ENCODE measurements at places on chromosomes 7 and 10.

DNA sequence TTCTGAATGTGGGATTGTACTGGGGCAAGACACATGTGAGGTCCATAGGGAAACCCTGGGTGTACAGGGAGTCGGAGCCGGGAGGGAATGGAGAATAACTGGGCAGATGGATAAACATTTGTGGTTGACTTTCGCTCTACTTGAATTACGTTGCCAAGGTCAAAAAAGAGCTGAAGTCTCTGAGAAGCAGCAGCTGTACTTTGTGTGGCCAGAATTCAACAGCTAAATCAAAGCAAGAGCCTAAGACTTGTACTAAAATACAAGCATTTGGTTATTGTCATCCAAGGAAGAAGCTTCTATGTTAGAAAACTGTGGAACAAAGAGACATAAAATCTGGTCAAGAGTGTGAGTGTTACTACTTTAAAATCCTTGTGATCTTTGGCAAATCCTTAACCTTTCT is 457.2 kb downstream of the ARL4A start:
- no peak for DNase-seq

GRCh38 chr10:118904286-118904685 is 125.2 kb upstream of the NANOS1 start:
- DNase-seq, result no peak

- no peak for DNase-seq
Measured at GRCh38 chr7:122914812-122915211, 28.6 kb upstream of the CADPS2 start.

GRCh38 chr10:52337225-52337624 is 23.1 kb downstream of the DKK1 start:
- no peak for DNase-seq

- DNase-seq, result no peak
Measured at GRCh38 chr10:24552346-24553016, 171.2 kb downstream of the ARHGAP21 start.

GRCh38 chr10:103598654-103599115 is 105.2 kb downstream of the NEURL1 start:
- DNase-seq, result no peak

DNA sequence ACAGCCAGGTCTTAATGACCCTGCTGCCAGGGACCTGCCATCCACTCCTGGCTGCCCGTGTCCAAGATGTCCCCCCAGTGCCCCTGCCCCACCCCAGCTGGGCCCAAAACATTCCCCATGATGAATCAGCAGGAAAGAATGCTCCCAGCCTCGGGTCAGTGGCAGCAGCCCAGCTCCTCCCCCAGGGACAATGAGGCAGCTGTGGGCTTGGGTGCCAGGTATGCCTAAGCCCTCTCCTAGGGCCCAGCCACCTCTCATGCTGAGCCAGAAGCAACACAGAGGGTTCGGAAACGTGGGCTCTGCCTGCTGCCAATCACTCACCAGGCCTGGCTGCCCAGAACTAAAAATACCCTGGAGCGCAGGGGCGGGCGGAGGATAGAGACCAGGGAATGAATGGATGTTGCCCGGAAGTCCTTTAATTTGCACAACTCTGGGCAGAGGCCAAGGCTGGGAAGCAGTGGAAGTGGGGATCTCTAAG is 1.5 kb upstream of the LOXL4 start:
- DNase-seq, result no peak

DNA sequence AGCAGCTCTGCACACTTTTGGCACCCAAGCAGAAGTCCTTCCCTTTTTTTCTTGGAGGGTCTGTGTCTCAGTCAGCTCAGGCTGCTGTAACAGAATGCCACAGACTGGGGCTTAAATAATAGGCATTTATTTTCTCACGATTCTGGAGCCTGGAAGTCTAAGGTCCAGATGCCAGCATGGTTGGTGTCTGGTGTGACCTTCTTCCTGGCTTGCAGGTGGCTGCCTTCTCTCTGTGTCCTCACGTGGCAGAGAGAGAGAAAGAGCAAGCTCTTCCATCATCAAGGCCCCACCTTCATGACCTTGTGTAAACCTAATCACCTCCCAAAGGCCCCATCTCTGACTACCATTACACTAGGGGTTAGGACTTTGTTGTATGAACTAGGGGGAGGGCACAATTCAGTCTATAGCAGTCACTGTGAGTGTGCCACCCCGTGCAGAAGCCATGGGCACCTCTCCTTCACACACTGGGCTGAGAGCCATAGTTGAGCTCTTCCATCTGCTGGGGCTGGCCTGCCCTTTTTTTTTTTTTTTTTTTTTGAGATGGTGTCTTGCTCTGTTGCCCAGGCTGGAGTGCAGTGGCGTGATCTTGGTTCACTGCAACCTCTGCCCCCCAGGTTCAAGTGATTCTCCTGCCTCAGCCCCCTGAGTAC is 80.3 kb downstream of the OAT start:
- no peak for DNase-seq

DNA sequence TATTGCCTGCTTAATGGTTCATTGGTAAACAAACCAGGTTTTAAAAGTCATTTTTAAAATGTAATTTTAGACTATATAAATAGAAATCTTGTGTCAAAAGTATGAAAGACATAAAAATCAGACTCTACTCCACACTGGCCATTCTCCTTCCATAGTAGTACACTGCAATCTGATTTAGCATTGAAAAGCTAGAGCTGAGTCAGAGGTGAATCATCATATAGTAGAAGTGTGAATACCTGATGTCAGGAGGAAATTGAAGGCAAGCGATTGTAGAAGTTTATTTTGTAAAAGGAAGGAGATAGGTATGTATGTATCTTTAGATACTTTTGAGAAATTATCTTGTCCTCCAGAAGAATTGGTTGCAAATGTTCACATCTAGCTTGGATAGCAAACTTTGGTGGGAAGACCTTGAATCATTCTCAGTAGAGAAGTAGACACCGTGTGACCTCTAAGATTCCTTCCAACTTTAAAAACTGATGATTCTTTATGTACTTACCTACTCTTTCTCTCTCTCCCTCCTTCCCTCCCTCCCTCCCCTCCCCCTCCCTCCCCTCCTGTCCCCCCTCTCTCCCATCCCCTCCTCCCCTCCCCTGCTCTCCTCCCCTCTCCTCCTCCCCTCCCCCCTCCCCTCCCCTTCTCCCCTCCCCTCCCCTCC is 88.1 kb downstream of the BTAF1 start:
- DNase-seq, result no peak

- no peak for DNase-seq
Measured at GRCh38 chr7:111274857-111275256, 183.9 kb downstream of the LRRN3 start.

GRCh38 chr10:13270877-13271551 is 28.9 kb downstream of the PHYH start:
- DNase-seq, result no peak

GRCh38 chr7:152986376-152986775 is 226.8 kb downstream of the ACTR3B start:
- DNase-seq, result no peak

DNA sequence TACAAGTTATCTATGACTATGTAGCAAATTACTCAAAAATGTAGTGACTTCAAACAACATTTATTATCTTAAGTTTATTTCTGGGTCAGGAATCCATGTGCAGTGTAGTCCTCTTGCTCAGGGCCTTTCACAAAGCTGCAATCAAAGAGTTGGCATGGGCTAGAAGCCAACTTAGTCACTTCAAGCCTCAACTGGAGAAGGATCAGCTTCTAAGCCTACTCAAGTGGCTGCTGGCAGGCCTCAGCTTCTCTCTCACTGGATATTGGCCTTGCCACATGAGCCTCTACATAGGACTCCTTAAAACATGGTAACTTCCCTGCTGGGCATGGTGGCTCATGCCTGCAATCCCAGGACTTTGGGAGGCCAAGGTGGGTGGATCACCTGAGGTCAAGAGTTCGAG is 5.0 kb upstream of the NFE2L3 start:
- no peak for DNase-seq

GRCh38 chr10:121845044-121845784 is 82.6 kb downstream of the ATE1 start:
- DNase-seq, result no peak

DNA sequence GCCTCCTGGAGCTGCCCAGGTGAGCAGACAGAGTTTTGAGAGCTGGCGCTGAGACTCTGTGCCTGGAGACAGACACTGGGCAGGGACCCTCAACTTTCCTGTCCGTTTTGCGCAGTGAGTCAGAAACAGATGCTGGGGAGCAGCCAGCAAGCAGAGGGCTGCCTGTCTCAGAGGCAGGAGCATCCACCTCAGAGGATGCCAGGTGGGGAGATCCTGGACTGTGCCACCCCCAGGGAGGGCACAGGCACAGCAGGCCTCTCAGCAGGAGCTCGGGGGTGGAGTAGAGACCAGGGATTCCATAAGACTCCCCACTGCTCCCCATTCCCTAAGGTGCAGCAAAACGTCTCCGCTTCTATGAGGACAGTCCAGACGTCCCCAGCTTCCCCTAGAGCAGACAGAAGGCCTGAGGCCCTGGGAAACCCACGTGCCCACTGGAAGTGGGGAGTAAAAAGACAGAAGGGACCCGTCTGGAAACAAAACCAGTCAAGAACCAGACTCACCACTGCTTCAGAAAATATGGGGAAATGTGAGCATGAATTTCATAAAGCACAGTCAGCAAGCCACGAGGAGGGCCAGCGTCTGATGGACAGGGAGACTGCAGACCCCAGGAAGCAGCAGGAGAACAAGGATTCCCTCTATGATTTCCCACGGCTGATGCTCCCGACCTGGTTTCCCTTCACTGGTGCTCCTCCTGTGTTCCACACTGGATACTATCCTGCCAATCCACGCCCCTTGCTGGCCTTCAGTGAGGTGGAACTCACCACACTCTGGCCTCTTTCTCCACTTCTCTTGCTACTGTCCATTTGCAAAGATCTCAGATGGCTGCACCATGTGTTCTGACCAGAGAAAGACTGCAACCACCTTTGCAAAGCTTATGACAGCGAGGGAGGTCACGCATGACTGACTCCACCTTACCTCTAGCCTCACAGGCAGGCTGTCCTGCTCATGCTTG is 151.3 kb upstream of the FAM20C start:
- no peak for DNase-seq

- DNase-seq, result no peak
Measured at GRCh38 chr10:69837261-69837660, 35.6 kb downstream of the COL13A1 start.

DNA sequence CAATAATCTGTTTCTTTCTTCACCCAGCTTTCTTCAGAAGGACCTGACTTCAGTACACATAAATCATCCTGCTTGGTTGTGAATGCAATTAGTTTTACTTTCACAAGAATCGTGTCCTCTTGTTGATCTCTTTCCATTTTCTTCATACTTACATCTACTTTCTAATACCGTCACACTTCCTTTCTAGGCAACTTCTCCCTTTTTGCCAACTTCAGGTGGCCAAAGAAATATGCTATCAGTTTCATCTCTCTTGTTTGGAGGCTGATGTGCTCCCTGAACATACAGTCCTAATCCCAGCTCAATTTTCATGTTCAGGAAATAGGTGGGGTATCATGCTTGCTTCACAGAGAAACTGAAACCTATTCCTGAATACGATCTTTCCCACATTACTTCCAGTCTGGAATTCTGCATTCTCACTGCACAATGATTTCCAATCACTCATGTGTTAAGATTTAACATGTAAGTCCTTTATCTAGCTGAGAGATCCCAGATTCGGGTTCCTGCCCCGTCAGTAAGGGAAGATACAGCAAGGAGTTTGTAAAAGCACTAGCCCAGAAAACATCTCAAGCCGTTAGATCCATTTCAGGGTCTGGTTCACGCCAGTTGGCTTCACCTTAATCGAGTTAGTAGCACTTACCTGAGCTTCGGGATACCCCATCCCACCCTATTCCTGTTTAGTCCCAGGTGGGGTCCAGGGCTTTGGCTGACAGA is 994 bp downstream of the SLC25A28 start:
- DNase-seq, result no peak

DNA sequence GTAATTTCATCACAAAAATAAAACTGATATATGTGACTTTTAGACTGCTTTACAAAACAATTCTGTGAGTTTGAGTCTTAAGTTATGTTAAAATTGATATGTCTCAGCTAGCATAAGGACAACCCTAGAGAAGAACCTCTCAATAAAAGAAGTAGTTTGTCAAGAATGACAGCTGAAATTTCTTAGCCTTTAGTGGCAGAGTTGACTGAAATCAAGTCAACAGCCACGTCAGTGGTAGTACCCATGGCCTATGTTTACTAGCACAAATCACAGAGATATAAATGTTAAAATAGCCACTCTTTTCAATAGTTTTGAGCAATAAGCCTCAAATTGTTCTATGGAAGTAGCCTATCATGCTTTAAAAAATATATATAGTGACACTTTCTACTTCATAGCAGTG is 138.9 kb upstream of the FERD3L start:
- DNase-seq, result no peak

DNA sequence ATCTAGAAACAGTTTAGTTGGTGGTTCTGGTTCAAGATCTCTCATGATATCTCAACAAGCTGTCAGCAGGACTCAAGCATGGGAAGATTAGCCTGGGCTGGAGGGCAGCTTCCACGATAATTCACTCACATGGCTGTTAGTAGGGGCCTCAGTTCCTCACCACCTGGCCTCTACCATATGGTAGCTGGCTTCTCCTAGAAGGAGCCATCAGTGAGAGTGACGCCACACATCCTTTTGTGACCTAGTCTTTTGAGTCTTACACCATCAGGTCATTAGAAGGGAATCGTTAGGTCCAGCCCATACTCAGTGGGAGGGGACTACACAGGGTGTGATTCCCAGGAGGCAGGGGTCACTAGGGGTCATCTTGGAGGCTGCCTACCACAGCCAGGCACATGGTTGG is 239.3 kb upstream of the PLPP4 start:
- no peak for DNase-seq

DNA sequence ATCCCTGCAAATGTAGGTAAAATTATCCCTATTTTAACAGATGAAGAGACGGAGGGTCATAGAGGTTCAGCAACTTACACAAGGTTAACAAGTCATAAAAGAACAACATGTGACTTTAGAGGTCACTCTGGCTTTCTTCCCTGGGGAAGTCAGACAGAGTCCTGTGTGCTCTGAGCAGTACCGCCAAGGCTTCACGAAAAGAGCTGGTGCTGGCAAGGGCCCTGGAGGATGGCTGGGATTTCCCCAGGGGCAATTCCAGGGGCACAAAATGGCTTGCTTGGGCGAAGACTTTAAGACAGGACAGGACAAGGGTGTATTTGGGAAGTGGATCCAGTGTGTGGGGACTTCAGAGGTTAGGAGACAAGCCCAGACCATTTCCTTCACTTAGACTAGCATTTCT is 144.1 kb downstream of the PIP4K2A start:
- DNase-seq, result no peak

DNA sequence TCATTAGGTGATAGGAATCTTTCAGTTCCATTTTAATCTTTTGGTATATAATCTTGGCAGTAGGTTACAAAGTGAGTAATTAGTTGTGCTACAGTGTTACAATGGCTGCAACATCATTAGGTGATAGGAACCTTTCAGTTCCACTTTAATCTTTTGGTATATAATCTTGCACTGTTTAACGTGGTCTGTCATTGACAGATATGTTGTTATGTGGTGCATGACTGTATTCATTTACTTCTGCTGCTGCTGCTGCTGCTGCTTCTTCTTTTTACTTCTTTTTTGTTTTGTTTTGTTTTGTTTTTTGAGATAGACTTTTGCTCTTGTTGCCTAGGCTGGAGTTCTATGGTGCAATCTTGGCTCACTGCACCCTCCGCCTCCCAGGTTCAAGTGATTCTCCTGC is 28.6 kb downstream of the ST7 start:
- no peak for DNase-seq

- no peak for DNase-seq
Measured at GRCh38 chr7:48004638-48005037, 24.3 kb downstream of the SUN3 start.

GRCh38 chr7:17584822-17585221 is 286.4 kb downstream of the AHR start:
- no peak for DNase-seq

- no peak for DNase-seq
Measured at GRCh38 chr7:34133356-34133982, 228.1 kb downstream of the BMPER start.

GRCh38 chr10:75593692-75594556 is 162.5 kb downstream of the LRMDA start:
- DNase-seq, result no peak

Data from NCI-H187 treated with DMSO at 0.1 percent for 48 hours (cell line).